ENCODE measurements at places on chromosomes 1 and 21.

- DNase-seq: peak; percentile 28
Measured at GRCh38 chr21:17613242-17613676, 558 bp upstream of the BTG3 start.

- DNase-seq: no peak
Measured at GRCh38 chr1:155864393-155864792, 5.0 kb downstream of the SYT11 start.

DNA sequence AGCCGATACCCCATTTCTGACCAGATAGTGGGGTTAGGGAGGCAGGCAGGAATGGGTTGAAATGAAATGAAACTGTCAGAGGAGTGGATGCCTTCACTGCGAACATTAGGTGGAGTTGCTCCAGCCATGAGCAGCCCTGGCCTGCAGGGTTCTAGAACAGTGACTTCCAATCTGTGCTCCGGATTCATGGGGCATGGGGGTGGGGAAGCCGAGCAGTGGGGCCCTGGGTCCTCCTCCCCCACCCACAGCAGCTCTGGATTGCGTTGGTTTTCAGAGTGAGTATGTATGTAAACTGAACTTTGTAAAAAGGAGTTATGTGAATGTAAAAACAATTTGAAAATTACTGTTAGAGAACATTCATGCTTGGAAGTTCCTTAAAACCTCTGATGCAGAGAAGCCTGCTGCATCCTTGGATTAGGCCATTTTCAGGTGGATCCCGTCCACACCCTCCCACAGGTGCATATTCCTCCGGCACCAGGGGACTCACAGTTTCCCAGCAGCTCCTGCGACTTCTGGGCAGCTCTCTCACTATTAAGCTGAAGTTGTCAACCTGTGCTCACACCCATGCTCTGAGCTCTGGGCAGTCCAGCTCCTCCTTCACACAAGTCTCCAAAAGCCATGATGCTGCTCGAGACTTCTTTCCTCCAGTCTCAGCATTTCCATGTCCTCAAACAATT lies 54.4 kb upstream of the EDN2 start:
- no peak for DNase-seq

GRCh38 chr1:29361686-29362085 lies 125.4 kb downstream of the PTPRU start:
- DNase-seq: no peak

GRCh38 chr1:175857756-175858155 lies 114.4 kb upstream of the TNR start:
- DNase-seq: no peak

- peak; percentile 67 for DNase-seq
Measured at GRCh38 chr1:235093696-235094592, 34.7 kb downstream of the TOMM20 start.

- no peak for DNase-seq
Measured at GRCh38 chr1:23736437-23737134, 6.7 kb upstream of the ELOA start.

GRCh38 chr1:164801246-164801731 lies 242.3 kb downstream of the PBX1 start:
- no peak for DNase-seq

DNA sequence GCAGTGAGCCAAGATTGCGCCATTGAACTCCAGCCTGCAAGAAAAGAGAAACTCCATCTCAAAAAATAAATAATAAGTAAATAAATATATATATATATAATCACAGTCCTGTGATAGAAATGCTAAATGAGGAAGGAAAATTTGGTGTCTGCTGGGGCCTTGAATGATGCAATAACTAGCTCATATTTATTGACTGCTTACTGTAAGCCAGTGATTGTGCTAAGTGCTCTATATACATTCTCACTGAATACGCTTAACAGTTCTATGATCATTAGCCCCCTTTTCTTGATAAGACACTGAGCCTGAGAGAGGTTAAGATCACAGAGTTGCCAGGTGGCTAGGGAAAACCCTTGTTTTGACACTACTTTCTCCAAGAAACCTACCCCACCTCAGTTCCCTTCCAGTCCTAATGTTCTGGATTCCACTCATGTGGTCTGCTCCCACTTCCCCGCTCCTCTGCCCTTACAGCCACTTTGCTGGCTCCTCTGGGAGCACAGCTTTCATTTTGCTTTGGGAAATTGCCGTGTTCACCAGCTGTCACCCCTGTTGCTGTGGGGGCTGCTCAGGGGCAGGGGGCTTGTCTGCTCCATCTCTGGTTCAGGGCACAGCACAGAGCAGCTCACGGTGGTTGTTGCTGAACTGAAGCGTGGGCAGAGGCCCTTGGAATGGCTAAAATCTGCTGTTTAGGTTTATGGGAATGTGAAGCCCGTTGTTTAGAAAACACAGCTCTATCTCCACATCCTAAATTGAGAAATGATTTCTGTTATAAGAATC lies 2.5 kb upstream of the BMP8A start:
- no peak for DNase-seq

GRCh38 chr1:84122780-84123382 lies 21.2 kb upstream of the PRKACB start:
- DNase-seq: peak; percentile 18

DNA sequence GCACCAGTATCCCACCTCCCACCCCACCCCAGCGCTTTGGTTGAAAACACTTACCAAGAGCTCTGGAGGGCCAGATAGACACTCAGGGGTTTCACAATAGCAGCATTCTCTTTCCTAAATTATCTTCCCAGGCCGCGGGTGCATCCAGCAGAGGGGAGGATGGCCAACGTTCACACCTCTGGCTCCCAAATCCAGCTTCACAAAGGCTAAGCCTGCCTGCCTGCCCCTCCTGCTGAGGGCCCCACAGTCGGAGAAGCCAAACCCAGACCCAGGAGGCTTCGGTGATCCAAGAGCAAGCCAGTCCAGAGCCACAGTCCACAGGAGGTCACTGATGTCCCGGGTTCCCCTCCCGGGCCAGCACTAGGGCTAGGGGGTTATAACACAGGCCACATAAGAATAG lies 231.9 kb downstream of the TRABD2B start:
- no peak for DNase-seq

DNA sequence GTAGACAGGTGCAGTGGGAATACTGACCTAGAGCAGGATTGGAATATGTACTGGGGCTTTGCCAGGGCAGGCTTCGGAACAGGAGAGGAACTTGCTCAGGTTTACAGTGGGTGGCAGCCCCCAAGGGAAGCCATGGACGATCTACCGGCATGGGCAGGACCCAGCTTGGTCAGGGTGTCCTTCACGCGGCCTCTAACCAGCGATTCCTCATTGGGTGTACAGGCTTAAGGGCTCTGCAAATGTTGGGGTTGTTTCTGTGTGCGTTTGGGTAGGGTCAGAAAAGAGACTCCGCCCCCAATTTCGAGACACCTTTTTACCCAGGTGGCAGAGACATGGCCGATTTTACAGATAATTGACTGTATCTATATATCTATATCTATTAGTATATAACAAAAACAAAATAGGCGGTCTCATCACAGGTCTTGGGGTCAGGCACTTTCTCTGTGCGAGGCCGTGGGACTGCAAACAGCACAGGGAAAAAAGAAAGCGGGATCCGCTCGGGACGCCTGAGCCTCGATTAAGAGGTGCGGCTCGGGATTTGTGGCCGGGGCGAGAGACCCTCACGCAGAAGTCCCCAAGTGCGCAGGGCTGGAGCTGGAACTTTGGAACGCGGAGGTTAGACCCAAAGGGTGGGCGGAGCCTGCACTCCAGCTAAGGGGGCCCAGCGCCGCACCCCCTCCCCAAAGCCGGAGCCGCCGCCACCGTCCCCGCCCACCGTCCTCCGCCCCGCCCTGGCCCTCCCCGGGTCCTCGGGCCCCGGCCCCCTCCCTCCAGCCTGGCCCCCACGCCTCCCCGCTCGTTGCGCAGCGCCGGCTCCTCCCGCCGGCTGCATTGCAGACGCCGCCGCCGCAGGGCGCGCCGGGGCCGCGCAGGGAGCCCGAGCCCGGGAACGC lies 67.5 kb upstream of the VAMP3 start:
- no peak for DNase-seq

DNA sequence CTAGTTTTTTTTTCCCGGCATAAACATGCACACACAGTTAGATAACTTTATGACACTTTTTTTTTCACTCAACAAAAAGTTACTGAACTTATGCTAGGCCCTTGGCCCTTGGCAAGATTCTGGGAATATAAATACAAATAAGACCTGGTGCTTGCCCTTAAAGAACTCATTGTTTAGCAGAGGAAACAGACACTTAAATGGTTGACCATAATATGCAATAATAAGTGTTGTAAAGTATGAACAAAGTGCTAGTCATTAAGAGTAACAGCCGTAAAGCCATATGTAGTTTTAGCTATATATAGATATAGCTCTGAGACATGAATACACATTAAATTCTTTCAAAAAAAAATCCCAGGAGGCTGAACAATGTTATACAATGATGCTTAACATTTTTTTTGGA lies 198.3 kb downstream of the CYYR1 start:
- no peak for DNase-seq

Data from naive B cell (primary cell).